Gastrocnemius medialis (tissue), 4 donors: ENCODE measurements at places on chromosomes 2 and 18. TPM values are rescaled to one million over a fixed set of nuclear protein-coding genes. Genes with fewer than 3 reads are reported as not detected.

- peak; percentile 61 for DNase-seq
These were observed 45.6 kb downstream of the RAMP1 start for GRCh38 chr2:237904831-237905599.

GRCh38 chr18:27606741-27607140, 421.6 kb upstream of the CHST9 start:
- DNase-seq: no peak

DNA sequence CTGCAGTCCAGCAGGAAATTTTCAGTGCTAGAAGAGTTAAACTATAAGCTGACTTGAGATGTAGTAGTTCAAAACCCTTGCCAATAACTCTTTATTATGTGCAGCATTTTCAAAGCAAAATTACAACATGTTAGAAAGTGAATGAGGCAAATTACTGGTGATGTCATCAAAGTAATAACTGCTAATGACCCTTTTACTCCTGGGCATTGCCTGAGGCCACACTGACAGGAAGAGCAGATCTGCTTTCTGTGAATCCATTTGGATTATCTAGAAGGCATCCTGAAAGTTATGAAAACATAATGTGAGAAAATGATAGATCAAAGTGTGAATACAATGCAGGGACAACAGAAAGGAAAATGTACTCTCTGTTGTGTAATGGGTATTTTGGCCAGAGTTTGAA, 139.6 kb upstream of the TRIB2 start:
- DNase-seq: no peak

DNA sequence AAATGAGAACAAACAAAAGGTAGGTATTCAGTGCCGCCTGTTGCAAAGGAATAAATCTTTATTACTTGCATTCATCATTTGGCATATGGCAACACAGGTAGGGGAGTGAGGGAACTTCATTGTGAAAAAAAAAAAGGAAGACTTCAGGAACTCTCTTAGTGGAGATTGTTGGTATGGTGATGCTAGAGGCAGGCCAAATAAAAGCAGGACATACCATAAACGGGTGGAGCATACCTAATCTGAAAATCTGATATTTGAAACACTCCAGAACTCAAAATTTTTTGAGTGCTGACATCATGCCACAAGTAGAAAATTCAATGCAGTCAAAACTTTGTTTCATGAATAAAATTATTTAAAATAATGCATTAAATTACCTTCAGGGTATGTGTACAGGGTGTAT, 425.8 kb upstream of the SYT4 start:
- DNase-seq: no peak

DNA sequence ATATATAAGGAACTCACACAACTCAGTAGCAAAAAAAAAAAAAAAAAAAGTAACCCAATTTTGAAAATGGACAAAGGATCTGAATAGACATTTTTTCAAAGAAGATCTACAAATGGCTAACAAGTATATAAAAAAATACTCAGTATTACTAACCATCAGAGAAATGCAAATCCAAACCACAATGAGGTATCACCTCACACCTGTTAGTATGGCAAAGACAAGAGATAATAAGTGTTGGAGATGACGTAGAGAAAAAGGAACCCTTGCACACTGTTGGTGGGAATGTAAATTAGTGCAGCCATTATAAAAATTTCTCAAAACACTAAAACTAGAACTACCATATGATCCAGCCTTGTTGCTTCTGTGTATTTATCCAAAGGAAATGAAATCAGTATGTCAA, 5.8 kb upstream of the CNDP1 start:
- no peak for DNase-seq

DNA sequence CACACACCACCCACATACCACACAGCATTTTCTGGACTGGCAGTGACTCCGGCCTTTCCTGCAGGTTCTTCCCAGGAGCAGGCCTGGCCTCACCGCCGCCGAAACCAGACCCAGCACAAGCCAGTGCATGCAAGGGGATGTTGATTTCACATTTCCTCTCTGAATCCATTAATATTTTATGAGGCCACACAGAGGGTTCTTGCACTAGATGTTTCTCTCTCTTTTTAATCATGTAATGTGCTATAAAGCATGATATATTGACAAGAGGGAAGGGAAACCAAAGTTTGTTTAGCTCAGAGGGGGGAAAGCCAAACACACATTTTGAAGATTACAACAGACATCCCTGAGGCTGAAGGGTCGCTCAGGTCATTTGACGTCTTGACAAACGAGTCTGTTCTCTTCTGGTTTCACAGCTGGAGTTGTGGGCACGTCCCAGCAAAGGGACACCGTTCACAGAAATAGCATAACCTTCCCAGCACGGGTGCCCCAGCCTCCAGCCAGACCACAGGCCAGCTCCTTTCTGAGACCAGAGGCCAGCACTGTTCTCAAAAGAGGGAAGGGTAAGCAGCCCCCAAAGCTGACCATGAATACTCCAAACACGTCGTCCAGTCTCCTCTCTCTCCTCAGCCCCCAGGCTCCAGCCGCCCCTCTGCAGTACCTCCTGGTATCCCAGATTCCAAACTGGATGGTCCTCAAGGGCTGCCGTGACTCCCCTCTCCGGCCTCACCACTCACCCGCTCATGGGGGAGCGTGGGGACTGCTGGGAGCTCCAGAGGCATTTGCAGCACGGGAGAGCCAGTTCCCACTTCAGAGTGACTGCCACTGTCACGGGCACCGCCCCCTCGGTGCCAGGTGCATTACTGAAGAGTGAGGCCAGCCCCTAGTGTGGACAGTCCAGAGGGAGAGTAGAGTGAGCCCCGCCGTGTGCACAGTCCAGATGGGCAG, 340.3 kb upstream of the SALL3 start:
- no peak for DNase-seq

- DNase-seq: no peak
These were observed 509.9 kb upstream of the VRK2 start for GRCh38 chr2:57536535-57537231.

Gene TCF23
- total RNA-seq: not detected

Gene DNAH6
- total RNA-seq: not detected

Gene ZFAND2B
- 60.8 TPM for total RNA-seq

Gene SNORC
- total RNA-seq: 0.49 TPM

Gene SATB2
- 3.3 TPM for total RNA-seq
